Left renal cortex interstitium (tissue), 4 donors: ENCODE measurements at places on chromosomes 4 and X. TPM values are rescaled to one million over a fixed set of nuclear protein-coding genes. Genes with fewer than 3 reads are reported as not detected.

Gene MAGEA1
- not detected for polyA plus RNA-seq

Gene TBCK
- polyA plus RNA-seq = 54.1 TPM

Gene PLXNB3
- 1.3 TPM for polyA plus RNA-seq

Gene RBM46
- polyA plus RNA-seq = 0.05 TPM

Gene ACOT9
- 28.5 TPM for polyA plus RNA-seq

Gene CT45A2
- polyA plus RNA-seq = not detected

Gene C4orf36
- polyA plus RNA-seq = 1.8 TPM

Gene IL3RA
- polyA plus RNA-seq = 12.6 TPM

Gene DNASE1L1
- 14.6 TPM for polyA plus RNA-seq

Gene VCX3A
- 0.17 TPM for polyA plus RNA-seq

Gene BTC
- polyA plus RNA-seq = 7.3 TPM

Gene ADGRG2
- 14.6 TPM for polyA plus RNA-seq

Gene SLC6A14
- 0.46 TPM for polyA plus RNA-seq

Gene BCOR
- polyA plus RNA-seq = 57.4 TPM

Gene RAB33B
- 10.1 TPM for polyA plus RNA-seq

Gene SUPT20HL2
- not detected for polyA plus RNA-seq

Gene ATP2B3
- 0.32 TPM for polyA plus RNA-seq

Gene STS
- polyA plus RNA-seq = 4.7 TPM

Gene GLRB
- polyA plus RNA-seq = 13.2 TPM

Gene ARHGAP6
- 14.4 TPM for polyA plus RNA-seq

Gene SULT1B1
- polyA plus RNA-seq = 0.90 TPM

Gene ZAR1
- polyA plus RNA-seq = not detected

Gene FAM9B
- 0.30 TPM for polyA plus RNA-seq

Gene NOX1
- 0.86 TPM for polyA plus RNA-seq

Gene TGIF2LX
- polyA plus RNA-seq = not detected

Gene RNF128
- polyA plus RNA-seq = 16.8 TPM

Gene HERC6
- polyA plus RNA-seq = 9.5 TPM

Gene EBP
- 74.9 TPM for polyA plus RNA-seq

Gene LRIT3
- polyA plus RNA-seq = 0.23 TPM

Gene ARMCX2
- polyA plus RNA-seq = 104 TPM

Gene UGT2B7
- polyA plus RNA-seq = 81.2 TPM

Gene STARD8
- 21.4 TPM for polyA plus RNA-seq

Gene SHOX
- polyA plus RNA-seq = 0.17 TPM

Gene TMPRSS11E
- 0.28 TPM for polyA plus RNA-seq

Gene CCDC149
- 20.0 TPM for polyA plus RNA-seq

Gene DSPP
- polyA plus RNA-seq = 0.04 TPM
